Right ventricle myocardium superior (tissue), 1 donor: ENCODE measurements at places on chromosomes 3 and 15. TPM values are rescaled to one million over a fixed set of nuclear protein-coding genes. Genes with fewer than 3 reads are reported as not detected.

The ABHD17C gene
- total RNA-seq = 8.0 TPM

GRCh38 chr3:55746808-55747413, 259.8 kb upstream of the WNT5A start:
- DNase-seq = no peak

DNA sequence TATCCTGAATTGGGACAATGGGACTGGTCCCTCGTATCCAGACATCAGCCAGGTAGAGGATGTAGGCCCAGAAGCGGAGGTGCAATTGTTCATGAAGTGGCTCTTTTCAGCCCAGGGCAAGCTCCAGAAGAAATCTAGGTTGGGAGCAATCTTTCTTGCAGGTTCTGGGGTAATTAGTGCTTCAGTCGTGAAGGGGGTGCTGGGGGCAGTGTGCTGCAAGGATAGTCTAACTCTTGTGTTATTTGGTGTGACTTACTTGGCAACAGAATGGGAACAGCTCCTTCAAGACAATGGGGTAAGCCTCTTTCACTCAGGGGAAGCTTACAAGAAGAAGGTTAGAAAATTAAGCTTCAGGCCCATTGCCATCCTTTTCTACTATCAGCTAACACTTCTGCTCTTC, 273.0 kb downstream of the DIPK2A start:
- no peak for DNase-seq

The CPN2 gene
- 2.4 TPM for total RNA-seq

The NDUFB5 gene
- 360 TPM for total RNA-seq

DNA sequence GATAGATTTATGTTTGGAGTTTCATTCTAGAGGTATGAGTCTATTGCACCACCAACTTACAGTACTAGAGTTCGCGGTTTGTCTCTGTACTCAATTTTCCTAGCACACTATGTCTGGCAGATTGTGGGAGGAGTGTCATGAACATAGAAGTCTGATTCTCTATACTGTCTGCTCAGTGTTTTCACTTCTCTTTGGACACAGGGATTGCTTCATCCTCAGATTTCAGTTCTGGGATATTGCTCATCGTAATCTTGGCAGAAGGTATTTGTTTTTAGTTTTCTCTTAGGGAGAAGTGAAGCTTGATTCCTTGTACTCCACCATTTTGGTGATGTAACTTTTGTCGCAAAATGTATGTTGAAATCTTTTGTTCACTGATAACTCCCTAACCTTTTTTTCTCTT, 27.8 kb upstream of the AZI2 start:
- DNase-seq = no peak

GRCh38 chr3:1499694-1500093, 406.9 kb downstream of the CNTN6 start:
- DNase-seq = no peak

GRCh38 chr3:56222866-56223265, 245.4 kb downstream of the ERC2 start:
- no peak for DNase-seq

- DNase-seq = no peak
Measured at GRCh38 chr3:169780742-169781141, 7.5 kb downstream of the MYNN start.

The PRRT3 gene
- 0.46 TPM for total RNA-seq
